ENCODE measurements at places on chromosomes 12 and 14.
A peak's percentile ranks its signal among the peaks of the same experiment; 100 is the strongest.

DNA sequence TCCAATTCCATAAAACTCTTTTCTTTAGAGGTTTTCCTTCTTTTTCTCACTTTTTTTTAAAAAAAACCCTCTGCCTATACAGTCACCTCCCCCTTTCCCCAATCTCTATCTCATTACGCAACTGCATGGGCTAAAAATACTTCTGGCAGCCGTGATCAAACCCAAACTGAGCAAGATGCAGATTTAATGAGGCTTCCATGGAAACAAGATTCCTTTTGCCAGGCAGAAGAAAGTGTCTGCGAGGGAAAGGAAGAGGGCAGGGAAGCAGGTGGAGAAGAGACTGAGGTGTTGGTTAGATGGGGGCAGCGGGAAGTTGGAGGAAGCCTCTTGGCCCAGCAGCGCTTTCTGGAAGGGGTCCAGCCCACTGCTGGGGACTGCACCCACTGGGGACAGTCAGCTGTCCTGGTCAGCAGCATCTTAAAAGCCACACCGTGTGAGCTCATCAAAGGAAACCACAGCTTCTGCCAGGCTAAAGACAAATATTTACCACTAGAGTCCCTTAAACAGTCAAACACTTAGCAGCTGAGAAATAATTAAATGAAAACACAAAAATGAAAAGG is 90.4 kb downstream of the SLC8A3 start:
- DNase-seq = peak; percentile 73

GRCh38 chr14:104169699-104170479 is 31.5 kb downstream of the KIF26A start:
- no peak for DNase-seq

- DNase-seq = no peak
These were observed 59.0 kb upstream of the ARID2 start for GRCh38 chr12:45670346-45671065.

DNA sequence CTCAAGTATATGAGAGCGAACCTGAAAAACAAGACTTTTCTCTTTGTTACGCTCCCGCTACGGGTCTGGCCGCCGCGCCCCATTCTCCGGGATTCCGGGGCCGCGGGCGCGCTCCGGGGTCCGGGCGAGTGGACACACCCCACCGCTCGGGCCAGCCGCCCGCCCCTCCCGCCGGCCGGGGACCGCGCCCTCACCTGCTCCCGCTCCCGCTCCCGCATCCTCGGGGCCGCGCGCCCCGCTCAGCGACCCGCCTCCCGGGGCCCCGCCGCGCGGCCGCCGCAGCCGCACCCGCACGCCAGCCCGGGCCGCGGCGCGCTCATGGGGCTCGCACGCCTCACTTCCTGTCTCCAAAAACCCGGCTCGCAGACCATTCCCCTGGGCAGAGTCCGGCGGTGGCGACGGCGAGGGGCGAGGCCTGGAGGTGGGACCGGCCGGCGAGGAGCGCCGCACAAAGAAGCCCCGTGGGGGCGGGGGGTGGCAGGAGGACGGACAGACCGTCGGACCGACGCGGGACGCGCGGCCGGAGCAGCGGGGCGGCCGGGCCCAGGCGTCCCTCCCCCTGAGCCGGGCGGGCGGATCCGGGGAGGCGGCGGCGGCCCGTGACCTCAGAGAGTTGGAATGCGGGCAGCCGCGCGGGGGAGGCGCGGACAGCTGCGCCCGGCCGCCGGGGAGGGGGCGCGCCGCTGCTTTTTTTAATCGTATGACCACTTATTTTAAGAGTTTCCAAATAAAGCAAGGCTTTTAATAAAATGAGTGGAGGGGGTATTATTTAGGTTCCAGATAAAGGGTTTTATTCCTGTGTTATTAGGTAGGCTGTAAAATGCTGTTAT is at the start of gene PTPN21:
PTPN21 (minus strand) TSS at position 551 of the 830 bp plus-strand sequence. CDS start 4,590 bp downstream, outside the sequence.
- peak; percentile 74 for DNase-seq

DNA sequence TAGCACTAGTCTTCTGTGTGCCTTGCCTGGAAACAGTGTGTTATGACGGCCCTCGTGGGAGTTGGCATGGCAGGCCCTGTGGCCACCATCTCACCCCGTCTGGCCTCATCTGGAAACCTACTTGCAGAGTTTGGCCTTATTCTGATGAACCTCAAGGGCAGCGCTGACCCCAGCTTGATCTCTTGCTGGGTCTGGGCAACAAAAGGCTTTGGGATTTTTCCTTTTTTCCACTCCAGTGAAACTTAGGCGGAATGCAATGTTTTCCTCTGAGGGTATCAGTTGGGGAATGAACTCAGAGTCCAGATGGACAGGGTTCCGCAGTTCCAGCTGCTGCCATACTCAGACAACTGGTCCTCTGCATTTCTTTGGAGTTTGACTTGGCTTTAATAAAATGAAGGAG is 15.9 kb downstream of the CACNA1C start:
- no peak for DNase-seq
